ENCODE measurements at places on chromosomes 1 and 21.

GRCh38 chr1:28792644-28793121 lies 19.3 kb upstream of the OPRD1 start:
- no peak for DNase-seq

DNA sequence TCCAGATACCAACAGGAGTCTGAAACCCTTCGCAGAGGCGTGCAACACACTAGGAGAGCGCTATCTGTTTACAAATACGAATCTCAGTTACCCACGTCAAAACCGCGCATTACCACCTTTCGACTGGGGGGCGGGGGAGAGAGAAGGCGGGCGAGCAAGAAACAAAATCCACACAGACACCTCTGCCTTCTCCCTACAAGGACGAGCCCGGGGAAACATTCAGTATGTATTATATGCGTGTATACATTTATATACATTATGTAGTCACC lies 722 bp downstream of the TUT4 start:
- peak; percentile 26 for DNase-seq

DNA sequence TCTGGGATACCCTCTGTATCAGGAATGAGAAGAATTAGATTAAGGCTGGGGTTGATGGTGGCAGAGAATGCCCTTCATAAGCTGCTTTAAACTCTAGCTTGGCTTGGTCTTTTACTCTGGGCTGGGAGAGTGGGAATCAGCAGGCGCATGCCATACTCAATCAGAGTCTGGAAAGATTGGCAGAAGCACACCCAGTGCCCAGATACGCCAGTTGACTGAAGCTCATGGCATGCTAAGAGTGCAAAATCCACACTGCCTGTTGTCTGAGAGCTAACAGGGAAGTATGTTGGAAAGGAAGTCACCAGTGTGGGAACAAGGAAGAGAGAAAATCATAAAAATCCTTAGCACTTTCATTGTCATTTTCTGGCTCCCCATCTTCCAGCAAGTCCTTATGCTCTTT lies 53.0 kb downstream of the HMCN1 start:
- DNase-seq = no peak

DNA sequence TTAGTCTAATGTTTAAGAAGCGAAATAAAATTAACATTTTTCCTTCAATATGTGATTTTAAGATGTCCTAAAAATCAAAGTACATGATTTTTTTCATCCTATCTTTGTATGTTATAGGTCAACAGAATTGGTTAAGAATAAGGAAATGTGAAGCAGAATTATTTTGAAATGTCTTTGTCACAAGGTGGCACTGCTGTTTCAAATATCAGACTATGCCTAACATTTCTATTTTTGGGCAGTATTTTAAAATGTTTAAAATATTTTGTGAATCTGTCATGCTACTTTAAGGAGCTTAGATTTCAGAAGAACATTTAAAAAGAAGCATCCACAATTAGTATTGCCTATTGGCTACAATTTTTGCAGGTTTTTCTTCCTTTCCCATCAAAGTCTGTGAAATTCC lies 38.7 kb downstream of the AMY1C start:
- no peak for DNase-seq

- no peak for DNase-seq
Measured at GRCh38 chr21:32587120-32587519, 1.8 kb upstream of the TCP10L start.

GRCh38 chr1:119046785-119047438 lies 58.8 kb upstream of the TBX15 start:
- no peak for DNase-seq

DNA sequence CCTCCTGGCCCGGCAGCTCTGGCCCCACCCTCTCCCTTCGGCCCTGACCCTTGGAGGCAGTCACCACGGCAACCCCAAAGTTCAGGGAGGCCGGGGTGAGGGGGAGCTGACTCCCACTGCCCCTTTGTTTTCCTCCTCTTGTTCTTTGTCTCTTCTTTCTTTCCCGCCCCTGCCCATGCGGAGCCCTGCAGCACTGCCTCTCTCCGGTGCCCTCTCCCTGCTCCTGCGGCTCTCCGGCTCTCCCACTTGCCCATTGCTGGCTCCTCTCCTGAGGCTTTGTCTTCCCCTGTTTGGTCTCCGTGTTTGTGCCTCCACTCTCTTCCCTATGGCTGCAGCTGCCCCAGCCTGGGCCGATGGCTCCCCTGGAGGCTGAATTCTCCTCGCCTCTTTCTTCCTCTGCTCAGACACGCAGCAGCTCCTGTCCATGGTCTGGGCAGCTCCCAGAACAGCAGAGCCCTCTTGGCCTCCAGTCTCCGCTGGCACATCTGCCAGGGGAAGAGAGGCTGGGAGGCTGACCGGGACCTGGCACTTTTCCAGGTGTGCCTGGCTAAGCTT lies 5.8 kb downstream of the CELSR2 start:
- peak; percentile 15 for DNase-seq

Data from GM12892 (cell line).